ENCODE measurements at places on chromosomes 12 and 14. TPM values are rescaled to one million over a fixed set of nuclear protein-coding genes. Genes with fewer than 3 reads are reported as not detected.

DNA sequence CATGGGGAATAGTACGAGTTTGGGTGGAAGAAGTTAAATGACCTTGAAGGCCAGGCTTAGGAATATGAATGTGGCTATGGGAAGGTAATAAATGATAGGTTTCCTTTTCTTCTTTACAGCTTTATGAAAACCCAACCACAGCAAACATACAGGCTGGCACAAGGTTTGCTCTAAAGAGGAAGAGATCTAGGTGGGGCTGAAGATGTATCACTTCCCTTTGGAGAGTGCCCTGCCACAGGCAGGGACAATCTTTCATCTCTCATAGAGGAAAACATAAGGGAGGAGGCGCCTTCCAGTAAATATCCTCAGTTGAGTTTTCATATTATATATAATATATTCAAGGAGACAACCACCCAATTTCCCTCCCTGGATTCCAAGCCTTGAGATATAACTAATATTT is 72.9 kb upstream of the FRMD6 start:
- DNase-seq = no peak

DNA sequence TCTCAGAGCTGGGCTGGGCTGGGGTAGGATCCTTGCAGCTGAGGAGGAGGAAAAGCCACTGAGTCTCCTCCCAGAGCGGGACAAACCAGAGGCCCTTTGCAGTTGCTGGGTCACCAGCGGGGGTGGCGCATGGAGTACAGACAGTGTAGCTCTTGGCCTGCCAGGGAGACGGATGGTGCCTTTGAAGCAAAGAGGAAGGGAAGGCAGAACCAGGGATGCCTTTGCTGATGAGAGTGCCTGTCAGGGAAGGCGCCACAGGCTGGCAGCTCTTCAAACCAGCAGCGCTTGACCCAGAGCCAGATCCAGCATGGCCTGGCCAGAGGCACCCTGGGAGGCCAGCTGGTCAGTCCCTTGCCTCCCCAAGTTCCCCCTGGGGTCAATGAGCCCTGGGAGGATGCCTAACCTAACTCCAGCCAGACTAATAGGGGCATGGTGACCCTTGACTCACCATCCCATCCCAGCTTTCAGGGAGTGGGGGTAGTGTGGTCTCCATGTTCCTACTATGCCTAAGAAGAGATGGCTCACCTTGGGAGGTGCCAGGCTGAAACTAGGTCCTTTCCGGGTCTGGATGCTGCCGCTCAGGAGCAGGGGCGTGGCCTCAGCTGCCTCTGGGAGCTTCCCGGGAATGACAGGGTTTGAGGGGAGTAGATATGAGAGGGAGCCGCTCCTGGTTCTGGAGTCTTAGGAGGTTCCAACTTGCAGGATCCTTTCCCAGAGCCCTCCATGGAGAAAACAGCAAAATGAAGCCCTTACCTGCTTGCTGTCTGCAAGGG is 19.8 kb downstream of the VASH1 start:
- DNase-seq = no peak

DNA sequence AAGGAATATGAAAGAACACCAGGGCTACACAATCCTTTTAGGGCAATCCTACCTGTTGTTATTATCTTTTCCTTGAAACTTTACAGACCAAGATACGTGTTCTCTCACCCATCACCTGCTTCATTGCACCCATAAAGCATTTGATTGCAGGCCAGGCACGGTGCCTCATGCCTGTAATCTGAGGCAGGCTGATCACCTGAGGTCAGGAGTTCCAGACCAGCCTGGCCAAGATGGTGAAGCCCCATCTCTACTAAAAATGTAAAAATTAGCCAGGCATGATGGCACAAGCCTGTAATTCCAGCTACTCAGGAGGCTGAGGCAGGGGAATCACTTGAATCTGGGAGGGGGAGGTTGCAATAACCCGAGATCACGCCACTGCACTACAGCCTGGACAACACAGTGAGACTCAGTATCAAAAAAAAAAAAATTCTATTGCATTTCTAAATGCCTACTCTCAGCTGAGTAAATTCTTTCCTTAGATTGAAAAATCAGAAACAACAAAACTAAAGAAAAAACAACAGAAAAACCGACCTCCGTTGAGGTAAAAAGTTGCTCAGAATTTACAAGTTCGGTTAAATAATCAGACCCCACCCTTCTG is 183.7 kb upstream of the TMEM132C start:
- DNase-seq = no peak

DNA sequence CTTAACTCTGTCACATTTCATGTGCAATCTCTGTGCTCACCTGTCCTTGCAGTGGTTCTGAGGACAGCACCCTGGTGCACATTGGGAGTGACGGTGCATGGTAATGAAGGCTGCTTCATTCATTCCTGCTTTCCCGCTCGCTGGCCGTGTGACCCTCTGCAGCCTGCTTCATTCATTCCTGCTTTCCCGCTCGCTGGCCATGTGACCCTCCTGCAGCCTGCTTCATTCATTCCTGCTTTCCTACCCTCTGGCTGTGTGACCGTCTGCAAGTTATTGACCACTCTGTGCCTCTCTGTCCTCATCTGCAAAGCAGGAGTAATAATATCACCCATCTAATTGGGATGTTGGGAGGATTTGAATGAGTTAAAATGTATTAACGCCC is 189.1 kb upstream of the TMEM132C start:
- no peak for DNase-seq

GRCh38 chr12:71046215-71046614 is 111.6 kb downstream of the TSPAN8 start:
- no peak for DNase-seq

DNA sequence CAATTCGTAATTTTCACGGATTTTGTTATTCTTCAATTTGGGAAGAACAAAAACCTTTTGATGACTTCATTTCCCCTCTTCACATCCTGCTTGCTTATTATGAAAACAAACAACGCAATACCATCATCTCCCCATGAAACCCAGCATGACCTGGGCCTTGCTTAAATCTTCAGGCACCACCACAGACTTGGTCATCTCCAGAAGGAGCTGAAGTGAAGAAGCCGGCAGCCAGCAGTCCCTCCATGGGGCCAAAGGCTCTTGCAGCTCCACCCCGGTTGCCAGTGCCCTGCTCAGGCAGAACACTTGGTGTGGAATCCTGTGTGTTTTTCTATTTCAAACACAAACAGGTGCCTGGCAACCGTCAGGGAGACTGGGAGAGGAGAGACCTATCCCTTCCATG is 982.9 kb upstream of the TMEM132C start:
- DNase-seq = no peak

The SPTB gene
- 93.1 TPM for total RNA-seq

DNA sequence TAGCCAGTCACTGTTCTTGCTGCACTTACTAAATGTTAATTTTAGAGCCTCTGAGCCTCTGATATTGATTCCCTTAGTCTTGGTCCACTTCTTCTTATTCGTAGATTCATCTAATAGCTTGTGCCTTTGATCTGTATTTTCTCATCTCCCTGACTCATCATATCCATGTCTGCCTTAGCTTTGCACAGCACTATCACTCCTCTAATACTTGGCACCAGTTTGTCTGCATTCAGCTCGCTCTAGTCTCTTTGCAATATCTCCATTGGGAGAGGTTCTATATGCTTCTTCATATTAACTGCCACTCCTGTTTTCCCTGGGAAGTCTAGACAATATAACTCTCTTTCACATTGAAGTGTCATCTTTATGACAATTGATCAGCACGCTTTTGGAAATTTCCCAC is 68.5 kb upstream of the CSRP2 start:
- DNase-seq = no peak

Data from left ventricle myocardium superior (tissue), 1 donor.